ENCODE measurements at places on chromosomes 4 and X. TPM values are rescaled to one million over a fixed set of nuclear protein-coding genes. Genes with fewer than 3 reads are reported as not detected.

DNA sequence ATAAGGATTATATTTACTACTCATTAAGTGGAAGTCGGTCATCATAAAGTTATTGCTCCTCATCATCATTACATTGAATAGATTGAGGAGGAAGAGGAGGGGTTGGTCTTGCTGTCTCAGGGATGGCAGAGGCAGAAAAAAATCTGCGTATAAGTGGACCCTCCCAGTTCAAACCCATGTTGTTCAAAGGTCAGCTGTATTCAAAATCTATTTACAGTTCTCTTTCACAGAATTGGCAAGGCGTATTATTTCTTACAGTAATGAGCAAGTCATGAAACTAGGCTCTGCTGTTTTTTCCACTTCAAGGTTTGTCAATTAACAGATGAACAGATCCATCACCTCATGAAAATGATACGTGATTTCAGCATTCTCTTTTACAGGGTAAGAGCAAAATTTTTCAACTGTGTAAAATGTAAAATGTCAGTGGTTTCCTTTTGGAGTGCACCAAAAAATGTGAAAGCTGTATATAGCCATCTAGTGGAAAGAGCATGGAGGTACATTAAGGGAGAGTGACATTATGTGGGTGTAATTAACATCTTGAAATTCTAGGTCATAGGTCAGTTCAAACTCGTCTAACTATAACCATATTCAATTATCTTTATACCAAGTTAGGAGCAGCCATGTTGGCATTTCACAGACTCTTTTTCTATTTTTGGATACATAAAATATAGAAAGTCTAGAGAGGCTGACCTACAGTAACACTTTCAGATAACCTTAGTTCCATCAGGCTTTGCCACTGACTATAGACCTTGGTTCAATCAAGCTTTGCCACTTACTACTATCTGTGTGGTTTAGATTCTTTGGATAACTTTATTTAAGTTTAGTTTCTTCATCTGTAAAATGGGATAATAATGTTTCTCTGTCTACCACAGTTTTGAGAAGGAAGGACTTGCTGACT is 30.1 kb downstream of the NEIL3 start:
- peak; percentile 16 for DNase-seq

GRCh38 chr4:155832664-155833063 is 33.4 kb downstream of the ASIC5 start:
- no peak for DNase-seq

FGFBP2 gene
- polyA plus RNA-seq = 0.22 TPM

CNKSR2 gene
- polyA plus RNA-seq = 1.1 TPM

MAGEA8 gene
- 0.29 TPM for polyA plus RNA-seq

Measured in renal pelvis (tissue), 12 donors.